ENCODE measurements at places on chromosomes 3 and 15.

- peak; percentile 11 for DNase-seq
Measured at GRCh38 chr3:122902326-122902725, 107.5 kb downstream of the SLC49A4 start.

GRCh38 chr3:43531835-43532234, 90.0 kb downstream of the ANO10 start:
- peak; percentile 61 for DNase-seq

- DNase-seq: no peak
Measured at GRCh38 chr3:48856469-48856868, 8.8 kb upstream of the PRKAR2A start.

GRCh38 chr15:92645731-92646130, 9.8 kb downstream of the FAM174B start:
- DNase-seq: no peak

DNA sequence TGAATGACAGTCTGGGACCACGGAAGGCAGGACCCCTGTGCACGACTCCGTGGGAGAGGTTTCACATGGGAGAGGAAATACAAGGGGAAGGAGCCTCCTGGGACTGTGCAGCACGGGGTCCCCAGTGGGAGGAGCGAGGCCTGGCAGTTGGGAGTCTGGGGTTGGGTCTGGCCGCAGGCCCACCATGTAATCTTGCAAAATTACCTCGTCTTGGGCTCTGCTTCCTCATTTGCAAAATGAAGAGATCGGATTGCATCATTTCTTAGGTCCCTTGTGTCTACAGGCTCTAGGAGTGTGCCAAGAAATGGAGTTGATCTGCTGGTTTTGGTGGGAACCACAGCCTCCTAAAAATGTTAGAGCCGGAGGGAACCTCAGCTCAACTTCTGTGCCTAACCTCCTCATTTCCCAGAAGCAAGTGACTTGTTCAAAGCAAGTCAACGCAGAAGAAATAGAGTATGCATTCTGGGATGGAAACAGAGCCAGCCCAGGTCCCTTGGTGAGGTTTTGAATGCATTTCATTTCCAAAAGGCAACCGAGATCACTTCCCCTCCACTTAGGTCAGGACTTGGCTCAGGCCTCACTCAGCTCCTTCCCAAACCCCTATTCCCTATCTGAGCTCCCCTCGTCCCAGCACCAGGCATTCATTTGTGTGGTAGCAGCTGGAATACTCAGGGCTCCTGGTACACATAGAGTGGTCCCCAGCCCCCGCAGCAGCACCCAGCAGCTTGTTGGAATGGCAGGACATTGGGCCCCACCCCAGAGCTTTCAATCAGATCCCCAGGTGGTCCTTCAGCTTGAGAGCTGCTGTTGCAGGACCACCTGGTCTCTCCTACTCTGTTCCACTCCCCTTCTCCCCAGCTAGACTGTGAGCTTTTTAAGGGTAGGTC, 267.7 kb downstream of the XXYLT1 start:
- no peak for DNase-seq

DNA sequence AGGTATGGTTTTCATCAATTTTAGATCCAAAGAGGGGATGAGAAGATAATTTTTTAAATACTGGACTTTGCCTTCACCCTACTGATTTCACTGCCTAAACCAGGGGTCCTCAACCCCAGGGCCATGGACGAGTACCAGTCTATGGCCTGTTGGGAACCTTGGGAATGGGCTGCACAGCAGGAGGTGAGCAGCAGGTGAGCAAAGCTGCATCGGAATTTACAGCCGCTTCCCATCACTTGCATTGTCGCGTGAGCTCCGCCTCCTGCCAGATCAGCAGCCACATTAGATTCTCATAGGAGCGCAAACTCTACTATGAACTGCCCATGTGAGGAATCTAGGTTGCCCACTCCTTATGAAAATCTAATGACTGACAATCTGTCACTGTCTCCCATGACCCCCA, 76.3 kb upstream of the TTBK2 start:
- no peak for DNase-seq

- no peak for DNase-seq
Measured at GRCh38 chr3:178895178-178895789, 176.3 kb downstream of the ZMAT3 start.

DNA sequence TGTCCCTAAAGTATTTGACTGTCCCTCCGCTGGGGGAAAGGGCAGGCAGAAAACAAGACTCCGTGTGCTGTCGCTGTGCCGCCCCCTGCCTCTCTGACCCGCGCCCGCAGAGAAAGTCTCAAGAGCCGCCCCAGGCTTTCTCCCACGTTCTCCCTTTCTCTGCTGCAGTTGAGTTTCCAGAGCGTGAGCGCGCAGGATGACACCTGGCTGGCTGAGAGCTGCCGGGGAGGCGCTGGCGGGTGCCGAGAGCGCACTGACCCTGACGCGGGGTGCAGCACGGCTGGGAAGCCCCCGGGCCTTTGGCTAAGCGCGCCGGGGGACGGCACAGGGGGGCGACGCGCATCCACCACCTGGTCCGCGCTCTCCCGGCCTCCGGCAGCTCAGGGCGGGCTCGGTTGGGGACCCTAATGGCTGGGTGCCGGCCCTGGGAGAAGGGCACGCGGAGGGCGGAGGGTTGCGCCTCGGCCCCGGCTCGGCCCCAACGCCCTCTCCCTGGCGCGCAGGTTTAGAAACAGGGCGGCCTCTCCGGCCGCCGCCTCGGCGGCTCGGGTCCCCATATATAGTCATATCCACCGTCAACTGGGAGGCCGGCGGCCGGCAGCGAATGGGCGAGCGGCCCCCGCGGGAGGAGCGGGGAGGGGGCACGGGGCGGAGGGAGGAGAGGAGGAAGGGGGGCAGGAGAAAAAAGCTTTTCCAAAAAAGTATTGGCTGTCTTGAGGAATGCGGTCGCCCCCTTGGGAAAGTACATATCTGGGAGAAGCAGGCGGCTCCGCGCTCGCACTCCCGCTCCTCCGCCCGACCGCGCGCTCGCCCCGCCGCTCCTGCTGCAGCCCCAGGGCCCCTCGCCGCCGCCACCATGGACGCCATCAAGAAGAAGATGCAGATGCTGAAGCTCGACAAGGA, at the start of gene TPM1:
Gene TPM1 (plus strand): TSS at position 774 of the 903 bp plus-strand sequence. CDS start 83 bp downstream, at position 857.
- DNase-seq: peak; percentile 85

DNA sequence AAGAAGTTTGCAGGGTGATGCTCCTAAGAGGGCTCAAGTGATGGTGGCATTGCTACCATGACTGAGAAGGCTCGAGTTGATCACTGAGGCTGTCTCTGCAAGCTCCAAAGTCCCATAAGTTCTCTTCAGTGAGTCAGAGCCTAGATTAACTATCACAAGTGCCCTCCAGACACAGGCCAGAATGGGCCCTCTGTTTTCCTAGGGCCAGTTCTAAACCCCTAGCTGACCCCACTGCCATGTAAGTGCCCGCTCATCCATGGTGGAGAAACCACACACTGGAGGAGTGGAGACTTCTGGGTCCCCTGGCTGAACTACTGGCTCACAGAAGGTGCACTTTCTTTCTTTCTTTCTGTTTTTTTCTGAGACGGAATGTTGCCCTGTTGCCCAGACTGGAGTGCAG, 87.6 kb upstream of the WNT5A start:
- DNase-seq: no peak

- DNase-seq: no peak
Measured at GRCh38 chr3:178263236-178263916, 272.9 kb upstream of the KCNMB2 start.

GRCh38 chr3:156575641-156576040, 20.7 kb upstream of the SSR3 start:
- DNase-seq: no peak

- DNase-seq: peak; percentile 12
Measured at GRCh38 chr3:49362561-49362960, 4.4 kb upstream of the GPX1 start.

- peak; percentile 79 for DNase-seq
Measured at GRCh38 chr3:67109651-67110204, 111.6 kb downstream of the KBTBD8 start.

DNA sequence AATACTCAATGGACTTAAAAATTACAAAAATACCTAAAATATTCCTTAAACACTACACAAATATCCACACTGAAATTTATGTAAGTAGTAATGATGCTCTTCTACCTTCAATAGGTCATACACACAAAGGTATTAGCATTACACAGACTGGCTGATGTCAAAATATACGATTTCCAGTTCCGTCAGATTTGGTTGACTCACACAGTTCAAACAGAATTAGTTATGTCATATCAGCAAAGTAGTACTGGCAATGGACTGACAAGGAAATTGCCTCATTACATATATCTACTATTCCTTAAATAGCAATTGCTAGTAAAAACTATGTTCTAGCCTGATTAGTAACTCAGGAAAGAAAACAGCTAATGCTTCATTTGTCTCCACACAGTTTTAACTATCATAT, 70.8 kb downstream of the ADAM10 start:
- no peak for DNase-seq

DNA sequence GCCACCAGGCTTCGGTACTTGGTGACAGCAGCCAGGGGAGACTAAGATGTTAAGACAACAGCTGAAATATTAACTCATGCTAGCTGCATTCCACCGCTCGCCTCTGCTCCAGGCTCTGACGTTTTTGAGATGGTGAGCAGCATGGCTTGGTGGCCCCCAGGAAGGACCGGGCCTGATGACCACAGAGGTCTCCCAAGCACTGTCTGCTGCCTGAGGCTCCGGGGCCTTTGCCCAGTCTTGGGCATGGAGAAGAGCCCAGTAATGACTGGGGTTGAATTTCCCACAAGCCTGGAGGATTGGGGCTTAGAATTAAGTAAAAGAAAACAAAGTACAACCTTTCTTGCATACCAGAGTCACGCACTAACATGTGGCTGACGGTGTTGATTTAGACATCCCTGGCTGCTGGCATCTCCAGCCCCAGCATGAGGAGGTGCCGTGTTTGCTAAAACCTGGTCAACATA, 243.6 kb upstream of the LYSMD4 start:
- peak; percentile 3 for DNase-seq

DNA sequence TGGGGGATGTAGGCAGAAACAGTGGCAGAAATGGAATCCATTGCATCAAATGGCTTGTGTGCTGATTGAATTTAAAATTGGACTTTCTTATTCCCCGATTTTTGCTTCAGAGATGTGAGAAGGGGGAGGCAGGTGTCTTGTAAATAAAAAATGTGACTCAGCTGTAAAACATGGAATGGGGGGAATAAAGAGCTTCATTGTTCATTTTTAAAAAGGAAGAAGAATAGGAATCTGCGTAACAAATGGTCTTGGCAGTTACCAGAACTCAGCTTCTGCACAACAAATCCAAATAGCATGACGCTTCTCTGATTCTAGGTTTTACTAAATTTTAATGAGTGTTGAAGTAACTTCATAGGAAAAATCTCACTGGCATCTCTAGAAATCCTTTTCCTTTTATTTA, 323.9 kb upstream of the GBE1 start:
- DNase-seq: no peak

DNA sequence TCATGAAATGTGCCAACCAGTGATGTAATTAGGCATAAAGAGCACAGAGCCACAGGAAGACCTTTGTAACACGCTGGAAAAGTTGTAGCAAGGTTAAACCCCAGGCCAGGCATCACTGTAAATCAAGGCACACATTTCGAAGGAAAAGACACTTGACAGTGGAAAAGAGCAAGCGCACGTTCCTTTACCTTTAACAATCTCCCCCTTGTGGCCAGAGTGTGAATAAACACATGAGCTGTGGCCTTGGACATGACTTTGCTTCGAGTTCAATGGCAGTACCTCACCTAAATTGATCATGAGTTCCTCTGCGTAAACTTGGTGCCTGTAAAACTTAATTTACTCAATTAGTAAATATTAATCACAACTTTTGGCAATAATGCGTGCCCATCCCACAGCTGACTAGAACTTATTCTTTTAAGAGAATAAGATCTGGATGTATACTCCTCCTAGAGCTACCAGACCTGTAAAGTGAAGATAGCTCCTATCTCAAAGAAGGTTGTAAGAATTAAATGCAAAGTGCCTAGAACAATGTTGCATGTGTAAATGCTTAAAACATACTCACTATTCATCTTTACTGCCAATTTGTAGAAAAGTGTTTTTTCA, 757.0 kb upstream of the NECTIN3 start:
- DNase-seq: peak; percentile 55

DNA sequence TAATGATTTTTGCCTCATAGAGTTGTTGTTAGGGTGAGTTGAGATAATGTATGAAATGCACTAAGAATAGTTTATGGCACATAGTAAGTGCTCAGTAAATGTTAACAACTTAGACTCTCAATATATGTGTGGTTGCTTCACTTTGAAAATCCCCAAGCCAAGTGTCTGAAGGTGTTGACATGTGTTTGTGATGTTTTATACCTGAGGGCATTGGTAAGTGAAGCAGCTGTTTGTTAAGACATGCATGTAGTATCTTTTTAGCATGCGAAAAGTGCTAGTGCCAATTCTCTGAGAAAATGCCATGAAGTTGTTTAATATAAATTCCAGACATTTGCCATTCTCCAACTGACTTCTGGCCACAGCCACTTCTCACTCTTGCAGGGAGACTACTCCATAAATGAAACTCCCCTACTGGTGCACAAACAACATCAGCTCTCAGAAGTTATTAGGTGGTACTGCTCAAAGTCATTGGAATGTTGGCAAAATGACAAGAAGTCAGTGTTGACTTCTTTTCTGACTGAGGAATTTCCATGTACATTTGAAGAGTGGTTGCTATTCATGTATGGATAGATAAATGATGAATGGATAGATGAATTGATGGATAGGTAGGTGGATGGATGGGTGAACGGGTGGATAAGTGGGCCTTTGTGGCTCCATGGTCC, 103.6 kb upstream of the NUDT16 start:
- no peak for DNase-seq

DNA sequence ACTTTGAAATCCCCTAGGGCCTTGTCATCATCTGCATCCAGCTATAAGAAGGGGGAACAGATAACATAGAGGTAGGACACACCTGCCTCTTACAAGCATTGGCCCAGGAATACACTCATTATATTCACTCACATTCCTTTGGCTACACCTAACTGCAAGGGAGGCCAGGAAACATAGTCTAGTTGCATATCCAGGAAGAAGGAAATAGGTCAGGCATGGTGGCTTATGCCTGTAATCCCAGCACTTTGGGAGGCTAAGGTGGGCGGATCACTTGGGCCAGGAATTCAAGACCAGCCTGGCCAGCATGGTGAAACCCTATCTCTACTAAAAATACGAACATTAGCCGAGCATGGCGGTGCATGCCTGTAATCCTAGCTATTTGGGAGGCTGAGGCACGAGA, 48.8 kb downstream of the GTPBP8 start:
- no peak for DNase-seq

All from HCEC 1CT (cell line).